ENCODE measurements at places on chromosomes 3 and 15. TPM values are rescaled to one million over a fixed set of nuclear protein-coding genes. Genes with fewer than 3 reads are reported as not detected.

Gene SLC28A1
- not detected for total RNA-seq

Gene FOXB1
- total RNA-seq: not detected

Gene ITIH1
- not detected for total RNA-seq

Gene SNTN
- total RNA-seq: 0.36 TPM

Gene PDZRN3
- total RNA-seq: 17.9 TPM

Gene ALCAM
- 14.8 TPM for total RNA-seq

Gene NLGN1
- total RNA-seq: 14.3 TPM

Gene ZCWPW2
- 0.90 TPM for total RNA-seq

Gene TEX264
- 59.1 TPM for total RNA-seq

Gene GRK7
- total RNA-seq: not detected

Gene ENTPD3
- total RNA-seq: 5.5 TPM

Gene COL6A5
- total RNA-seq: 0.06 TPM

Gene CD86
- 5.1 TPM for total RNA-seq

Gene MASP1
- 70.1 TPM for total RNA-seq

Gene LRTM1
- not detected for total RNA-seq

Gene TSC22D2
- 35.5 TPM for total RNA-seq

Gene PCOLCE2
- total RNA-seq: 2.3 TPM

Gene MINAR1
- total RNA-seq: 0.25 TPM

Gene KBTBD8
- 2.7 TPM for total RNA-seq

Gene GPR156
- total RNA-seq: 2.7 TPM

Gene LARP6
- 0.55 TPM for total RNA-seq

Gene STRC
- total RNA-seq: 1.4 TPM

Gene TMC3
- total RNA-seq: 0.95 TPM

Gene TERC
- 7.6 TPM for total RNA-seq

Gene ZWILCH
- total RNA-seq: 11.7 TPM

Gene CHRNA7
- 3.4 TPM for total RNA-seq

Gene GOLGA8G
- total RNA-seq: not detected

Gene CLDN16
- not detected for total RNA-seq
